Bone marrow (tissue), 2 donors: ENCODE measurements at places on chromosomes 3 and 15.

GRCh38 chr3:113234028-113234427 lies 22.7 kb downstream of the BOC start:
- no peak for DNase-seq

DNA sequence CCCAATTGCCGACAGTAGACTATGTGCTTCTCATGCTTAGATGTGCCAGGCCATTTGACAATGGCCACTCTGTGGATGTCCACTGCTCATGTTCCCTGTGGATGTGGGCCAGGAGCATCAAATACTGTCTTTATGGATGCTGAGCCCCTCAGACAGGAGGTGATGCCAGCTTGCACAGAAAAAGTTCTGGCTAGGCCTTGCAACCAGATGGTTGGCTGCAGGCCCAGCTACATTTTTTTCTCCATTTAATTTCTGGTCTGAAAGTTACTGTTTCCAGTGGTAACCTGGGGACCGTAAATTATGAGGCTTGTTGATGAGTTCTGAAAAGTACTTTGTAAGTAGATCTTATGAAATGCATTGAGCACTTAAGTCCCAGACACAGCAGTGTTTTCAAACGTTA lies 228.5 kb downstream of the CHL1 start:
- DNase-seq = no peak

DNA sequence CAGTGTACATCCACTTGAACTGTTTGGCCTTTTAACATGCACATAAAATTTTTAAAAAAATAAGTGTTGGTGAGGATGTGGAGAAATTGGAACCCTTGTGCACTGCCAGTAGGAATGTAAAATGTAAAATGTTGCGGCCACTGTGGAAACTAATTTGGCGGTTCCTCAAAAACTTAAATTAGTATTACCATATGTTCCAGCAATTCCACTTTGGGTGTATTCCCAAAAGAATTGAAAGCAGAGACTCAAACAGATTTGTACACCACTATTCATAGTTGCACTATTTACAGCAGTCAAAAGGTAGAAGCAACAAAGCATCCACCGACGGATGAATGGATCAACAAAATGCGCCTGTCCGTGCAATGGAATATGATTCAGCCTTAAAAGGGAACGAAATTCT lies 55.2 kb upstream of the SEC61A1 start:
- no peak for DNase-seq

GRCh38 chr3:27556887-27557286 lies 72.7 kb upstream of the SLC4A7 start:
- DNase-seq = no peak

DNA sequence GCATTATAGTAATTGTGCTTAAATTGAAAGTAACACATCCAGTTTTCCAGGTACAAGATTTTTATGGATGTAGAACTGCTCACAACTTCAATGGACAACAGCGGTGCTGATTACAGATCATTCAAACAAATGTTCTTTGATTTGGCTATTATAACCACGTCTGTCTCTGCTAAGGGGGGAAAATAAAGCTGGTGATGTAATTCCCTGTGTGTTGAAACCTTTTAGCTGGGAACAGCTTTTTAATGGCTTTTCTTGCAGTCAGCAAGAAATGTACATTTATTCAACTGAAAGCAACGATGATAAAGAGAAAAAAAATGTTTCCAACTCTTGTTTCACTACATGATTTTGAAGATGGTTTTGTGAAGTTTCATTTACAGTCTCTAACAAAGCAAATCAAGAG lies 431.9 kb upstream of the AGTR1 start:
- no peak for DNase-seq

- DNase-seq = no peak
Observed at GRCh38 chr3:157231071-157231470, 71.1 kb upstream of the CCNL1 start.
